SK-N-SH treated with all-trans-retinoic acid at 6 μM for 48 hours (cell line): ENCODE measurements at places on chromosomes 16 and 17.

DNA sequence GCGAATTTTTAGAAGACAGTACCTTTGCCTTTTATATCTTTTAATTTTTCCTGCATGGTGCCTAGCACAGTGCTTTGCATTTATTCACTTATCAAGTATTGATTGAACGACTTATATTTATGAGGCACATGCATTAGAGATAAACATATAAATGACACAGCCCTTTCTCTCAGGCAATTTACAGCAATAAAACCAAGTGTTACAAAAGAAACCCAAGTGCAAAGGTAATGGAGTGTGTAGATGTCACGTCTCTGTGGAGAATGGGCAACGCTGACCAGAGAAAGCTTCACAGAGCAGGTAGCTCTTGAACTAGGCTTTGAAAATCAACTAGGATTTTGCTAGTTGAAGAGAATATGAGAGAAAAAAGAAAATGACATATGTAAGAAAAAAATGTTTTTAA lies 32.6 kb upstream of the ABCA3 start:
- ATAC-seq: no peak

GRCh38 chr16:66147291-66147690 lies 219.2 kb upstream of the CDH5 start:
- no peak for ATAC-seq

GRCh38 chr17:2937331-2938003 lies 125.9 kb downstream of the OR1D5 start:
- ATAC-seq: peak; percentile 82

DNA sequence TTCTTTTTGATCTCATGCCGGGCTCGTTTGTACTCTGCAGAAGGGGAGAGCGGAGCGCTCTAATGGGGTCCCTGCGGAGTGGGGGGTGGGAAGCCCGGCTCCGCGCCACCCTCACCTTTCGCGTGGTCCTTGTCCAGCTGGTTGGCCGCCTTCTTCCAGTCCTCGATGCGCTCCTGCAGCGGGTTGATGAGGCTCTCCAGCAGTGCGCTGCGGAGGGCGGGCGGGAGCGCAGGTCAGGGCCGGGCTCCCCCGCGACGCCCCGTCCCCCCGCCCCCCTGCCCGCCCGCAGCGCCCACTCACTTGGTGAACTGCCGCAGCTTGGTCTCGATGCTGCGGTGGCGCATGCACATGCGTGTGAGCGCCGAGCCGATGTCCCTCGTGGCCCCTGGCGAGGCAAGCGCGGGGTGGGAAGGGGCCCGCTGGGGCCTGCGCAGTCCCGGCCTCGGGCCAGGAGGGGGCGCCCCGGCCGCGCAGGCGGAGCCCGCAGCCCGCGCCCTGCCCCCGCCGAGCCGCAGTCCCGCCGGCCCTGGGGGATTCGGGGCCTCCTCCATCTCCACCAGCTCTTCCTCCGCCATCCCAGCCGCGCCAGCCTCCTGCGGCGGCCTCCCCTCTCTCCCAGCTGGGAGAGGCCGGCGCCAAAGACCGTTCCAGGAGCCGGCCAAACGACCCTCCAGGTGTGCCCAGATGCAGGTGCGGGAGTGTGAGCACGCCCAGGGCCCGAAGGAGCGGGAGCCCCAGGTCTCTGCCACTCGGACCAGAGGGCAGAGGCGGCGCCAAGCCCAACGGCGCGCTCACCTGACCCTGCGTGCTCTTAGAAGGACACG lies 6.0 kb downstream of the MTSS2 start:
- ATAC-seq: no peak

- ATAC-seq: no peak
Observed at GRCh38 chr17:78232859-78233173, 1.4 kb downstream of the TMEM235 start.

DNA sequence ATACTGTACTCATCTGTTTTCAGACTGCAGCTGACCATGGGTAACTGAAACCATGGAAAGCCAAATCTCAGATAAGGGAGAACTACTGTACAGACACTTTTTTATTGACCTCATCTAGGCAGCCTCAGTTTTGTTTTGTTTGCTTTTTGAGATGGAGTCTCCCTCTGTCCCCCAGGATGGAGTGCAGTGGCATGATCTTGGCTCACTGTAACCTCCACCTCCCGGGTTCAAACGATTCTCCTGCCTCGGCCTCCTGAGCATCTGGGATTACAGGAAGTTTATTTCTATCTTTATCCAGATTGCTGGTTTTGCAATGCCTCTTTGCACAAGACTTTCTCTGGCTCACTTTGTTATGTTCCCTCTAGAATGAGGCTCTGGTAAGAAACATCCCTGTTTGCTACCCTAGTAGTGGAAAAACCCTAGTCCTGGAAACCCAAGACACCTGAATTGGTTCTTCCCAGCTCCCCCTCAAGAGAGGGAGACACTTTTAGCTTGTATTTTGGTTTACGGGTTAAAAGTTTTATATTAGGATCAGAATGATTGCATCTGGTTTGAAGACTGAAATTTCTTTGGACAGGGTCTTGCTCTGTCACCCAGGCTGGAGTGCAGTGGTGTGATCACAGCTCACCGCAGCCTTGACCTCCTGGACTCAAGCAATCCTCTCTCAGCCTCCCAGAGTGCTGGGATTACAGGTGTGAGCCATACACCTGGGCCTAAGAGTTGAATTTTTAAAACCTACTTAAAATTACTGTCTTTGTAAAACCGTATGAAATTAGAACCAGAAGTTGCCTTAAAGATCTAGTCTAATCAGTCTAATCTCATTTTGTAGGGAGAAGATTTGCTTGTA lies 38.9 kb downstream of the ZNF207 start:
- ATAC-seq: no peak; the same call in 2 of the 3 replicates

DNA sequence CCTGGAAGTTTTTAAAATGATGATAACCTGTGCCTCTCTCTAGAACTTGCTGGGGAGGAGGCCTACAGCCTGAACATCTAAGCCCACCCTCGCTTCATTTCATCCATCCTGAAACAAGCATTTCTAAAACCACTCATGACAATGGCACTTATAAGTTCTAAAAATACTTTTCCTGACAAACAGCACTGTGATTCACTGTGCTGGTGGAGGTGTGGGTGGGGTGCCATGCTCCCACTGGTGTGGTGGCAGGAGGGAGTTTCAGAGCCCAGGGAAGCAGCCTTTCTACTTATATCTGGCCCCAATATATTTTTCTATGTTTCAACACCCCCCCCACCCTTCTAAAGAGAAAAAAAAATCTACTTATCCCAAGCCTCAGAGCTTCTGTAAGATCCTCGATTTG lies 52.6 kb downstream of the RAB11FIP4 start:
- no peak for ATAC-seq

DNA sequence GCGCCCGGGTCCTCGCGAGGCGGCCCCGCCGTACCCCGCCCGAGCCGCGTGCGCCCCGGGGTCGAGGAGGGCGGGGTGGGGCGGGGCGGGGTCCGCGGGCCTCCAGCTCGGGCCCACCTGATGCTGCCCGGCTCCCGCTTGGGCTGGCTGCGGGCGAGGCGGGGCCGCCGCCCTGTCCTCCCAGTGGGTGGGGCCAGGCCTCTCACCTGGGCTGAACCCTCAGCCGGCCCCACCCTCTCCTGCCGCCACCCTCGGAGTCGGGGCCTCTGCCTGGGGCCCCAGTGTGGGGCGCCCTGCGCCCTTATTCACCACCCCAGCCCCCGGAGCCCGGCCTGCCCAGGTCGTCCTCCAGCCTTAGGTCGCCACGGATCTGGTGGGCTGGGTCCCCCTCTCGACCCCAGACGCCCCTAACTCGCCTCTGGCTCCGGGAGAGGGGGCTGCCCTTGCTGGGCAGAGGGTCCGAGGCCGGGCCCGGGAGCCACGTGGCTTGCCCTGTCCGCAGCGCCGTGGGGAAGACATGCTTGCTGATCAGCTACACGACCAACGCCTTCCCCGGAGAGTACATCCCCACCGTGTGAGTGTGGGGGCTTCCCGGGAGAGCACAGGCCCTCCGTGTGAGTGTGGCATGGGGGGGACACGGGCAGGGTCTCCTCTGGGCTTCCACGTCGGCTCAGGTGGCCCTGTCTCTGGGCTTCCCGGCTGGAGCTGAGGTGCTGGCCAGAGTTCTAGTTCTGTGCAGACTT lies 578 bp downstream of the RAC3 start:
- no peak for ATAC-seq

DNA sequence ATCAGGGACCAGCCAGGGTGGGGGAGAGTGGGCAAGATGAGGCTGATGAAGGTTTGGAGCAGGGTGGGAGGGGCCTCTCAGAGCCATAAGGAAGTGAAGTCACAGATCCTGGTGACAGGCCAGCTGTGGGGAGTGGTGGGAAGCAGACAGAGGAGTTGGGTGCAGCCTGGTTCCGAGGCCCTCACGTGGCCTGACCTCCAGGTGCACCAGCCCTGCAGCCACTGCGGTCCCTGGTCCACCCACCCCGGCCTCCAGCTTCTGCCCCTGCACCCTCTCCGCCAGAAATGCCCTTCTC lies 3.9 kb upstream of the ZFPM1 start:
- ATAC-seq: no peak

DNA sequence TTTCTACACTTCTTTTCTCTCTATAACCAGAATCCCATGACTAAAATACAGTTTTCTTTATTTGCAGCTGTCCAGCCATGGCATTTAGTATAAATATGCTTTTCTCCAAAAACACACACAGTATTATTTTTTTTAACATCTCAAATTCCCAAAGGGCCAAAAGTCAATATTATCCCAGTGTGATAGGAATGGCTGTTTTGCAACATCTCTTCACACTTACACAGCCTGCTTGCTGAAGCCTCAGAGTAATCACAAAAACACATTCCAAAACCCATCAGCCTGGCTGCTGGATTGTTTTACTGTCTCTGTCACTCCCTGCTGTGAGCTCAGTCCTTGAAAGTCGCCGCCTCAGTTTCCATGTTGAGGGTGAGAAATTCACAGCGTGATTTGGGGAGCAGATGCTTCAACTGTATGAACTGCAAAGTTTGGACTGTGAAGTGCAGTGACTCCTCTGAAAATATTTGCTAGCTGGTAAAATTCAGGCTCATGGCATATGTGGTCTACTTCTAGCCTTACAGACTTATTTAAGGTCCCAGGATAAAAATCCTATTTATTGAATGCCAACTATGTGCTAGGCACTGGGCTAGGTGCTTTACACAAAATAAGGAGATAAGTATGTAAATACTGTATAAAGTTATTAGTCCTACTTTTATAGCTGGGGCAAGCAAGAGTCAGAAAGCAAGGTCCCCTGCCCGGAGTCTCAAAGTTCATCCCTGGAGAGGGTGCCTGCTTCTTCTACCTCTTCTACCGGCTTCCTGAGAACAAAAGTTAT lies 116.5 kb downstream of the SOCS1 start:
- ATAC-seq: no peak

- no peak for ATAC-seq
Observed at GRCh38 chr17:65634533-65634932, 73.1 kb upstream of the AXIN2 start.

GRCh38 chr16:61579195-61579594 lies 457.0 kb downstream of the CDH8 start:
- no peak for ATAC-seq
